ENCODE measurements at places on chromosomes 4 and X.

GRCh38 chr4:181364504-181364903, 878.7 kb upstream of the TENM3 start:
- no peak for DNase-seq

GRCh38 chr4:8135666-8136065, 22.9 kb downstream of the ABLIM2 start:
- DNase-seq, result no peak

GRCh38 chrX:115372152-115372551, 82.6 kb downstream of the LUZP4 start:
- no peak for DNase-seq

DNA sequence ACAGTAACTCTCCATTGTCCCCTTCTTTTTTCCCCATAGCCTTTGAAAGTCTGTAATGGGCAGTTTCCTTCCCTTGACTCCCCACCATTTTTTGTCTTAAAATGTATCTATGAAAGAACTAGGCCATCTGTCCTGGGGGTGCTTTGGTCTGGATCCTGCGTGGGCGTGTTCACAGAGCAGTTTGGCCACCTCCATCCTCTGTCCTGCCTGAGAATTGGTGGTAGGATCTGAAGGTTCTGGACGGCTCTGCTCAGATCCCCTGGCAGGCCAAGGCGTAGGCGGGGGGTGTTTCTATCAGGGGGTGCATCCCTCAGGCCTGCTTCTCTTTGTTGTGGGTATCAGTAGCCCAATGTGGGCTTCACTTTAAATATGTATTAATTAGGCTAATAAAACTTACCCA, 107.1 kb downstream of the FAM193A start:
- DNase-seq, result no peak

GRCh38 chr4:168928346-168928745, 81.7 kb downstream of the CBR4 start:
- peak; percentile 72 for DNase-seq

GRCh38 chrX:55220119-55220794, at the start of gene PAGE5:
Gene PAGE5 (plus strand): TSS chrX:55220346. CDS start chrX:55221383, 1,037 bp downstream.
- no peak for DNase-seq

DNA sequence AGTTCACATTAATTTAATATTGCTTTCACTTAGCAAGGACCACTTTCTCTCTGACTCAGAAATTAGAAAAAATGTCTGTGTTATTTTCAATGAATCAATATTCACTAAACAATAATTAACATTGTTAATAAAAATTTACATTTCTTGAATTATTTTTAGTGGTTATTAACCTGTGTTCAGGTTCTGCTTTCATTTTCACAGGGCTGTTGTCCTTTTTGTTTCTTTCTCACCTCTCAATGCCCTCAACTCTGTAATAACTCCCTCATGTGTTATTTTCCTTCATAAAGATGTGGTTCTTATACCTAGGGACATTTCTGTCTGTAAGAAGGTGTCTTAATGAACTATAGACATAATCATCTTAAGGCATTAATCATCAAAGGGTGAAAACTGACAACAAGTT, 43.1 kb upstream of the PRR27 start:
- DNase-seq, result no peak

- no peak for DNase-seq
These were observed 197.3 kb downstream of the OR13H1 start for GRCh38 chrX:131741103-131741581.

All from NCI-H524 treated with DMSO at 0.1 percent for 48 hours (cell line).